ENCODE measurements at places on chromosomes 7 and 10.

- no peak for DNase-seq
Measured at GRCh38 chr10:20276127-20276979, 460.1 kb downstream of the PLXDC2 start.

- DNase-seq = no peak
Measured at GRCh38 chr7:132901241-132901640, 180.6 kb downstream of the CHCHD3 start.

DNA sequence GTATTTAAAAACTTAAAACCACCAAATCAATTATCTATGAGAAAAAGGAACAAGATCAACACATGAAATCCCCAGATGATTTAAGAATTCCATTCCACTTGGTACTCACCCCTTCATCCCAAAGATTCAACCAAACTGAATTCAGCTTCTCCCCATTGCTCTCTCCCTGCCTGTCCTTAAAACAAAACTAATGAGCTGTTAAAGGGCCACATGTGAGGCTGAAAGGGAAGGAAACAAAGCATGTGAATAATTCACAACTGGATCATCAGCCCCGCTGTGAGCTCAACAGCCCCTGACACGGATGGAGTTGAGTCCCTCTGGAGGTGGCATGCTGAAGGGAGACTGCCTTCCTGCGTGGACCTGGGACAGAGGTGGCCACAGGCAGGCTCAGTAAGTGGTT is 32.9 kb downstream of the VOPP1 start:
- no peak for DNase-seq

DNA sequence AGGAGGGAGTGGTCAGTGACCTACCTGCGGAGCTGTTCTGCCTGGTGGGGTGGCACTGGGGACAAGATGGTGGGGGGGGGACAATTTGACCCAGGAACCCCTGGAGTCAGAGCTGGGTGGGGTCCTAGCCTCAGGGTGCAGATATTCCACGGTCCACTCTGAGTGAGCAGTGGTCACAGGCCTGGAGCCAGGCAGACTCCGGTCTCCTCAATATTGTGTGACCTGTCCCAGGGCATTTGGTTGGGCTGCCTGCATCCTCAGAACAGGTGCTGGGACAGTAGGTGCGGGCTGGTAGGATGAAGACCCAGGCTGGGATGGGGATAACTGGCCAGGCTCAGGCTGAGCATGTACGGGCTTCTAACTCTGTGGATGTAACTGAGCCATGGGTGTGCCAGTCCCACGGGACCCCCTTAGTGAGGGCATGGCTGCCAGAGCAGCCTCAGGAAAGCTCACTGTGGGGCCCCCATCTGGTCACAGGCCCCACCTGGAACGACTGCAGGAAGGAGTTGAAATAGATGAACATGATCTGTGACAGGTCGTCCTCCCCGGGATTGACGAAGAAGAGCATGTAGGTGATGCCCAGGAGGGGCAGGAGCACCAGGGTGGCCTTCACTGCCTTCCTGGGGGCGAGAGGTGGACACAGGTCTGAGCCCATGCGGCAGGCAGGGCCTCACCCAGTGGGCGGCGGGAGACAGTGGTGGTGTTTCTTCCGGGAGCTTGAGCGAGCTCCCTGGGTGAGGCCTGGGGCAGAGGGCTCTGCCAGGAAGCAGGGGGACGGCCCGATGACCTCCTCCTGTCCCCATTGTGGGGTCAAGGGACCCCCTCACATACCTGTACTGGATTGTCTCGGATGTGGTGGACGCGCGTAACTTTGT is 26.9 kb downstream of the CRHR2 start:
- DNase-seq = no peak

- no peak for DNase-seq
Measured at GRCh38 chr10:132229096-132229495, 42.3 kb downstream of the DPYSL4 start.

DNA sequence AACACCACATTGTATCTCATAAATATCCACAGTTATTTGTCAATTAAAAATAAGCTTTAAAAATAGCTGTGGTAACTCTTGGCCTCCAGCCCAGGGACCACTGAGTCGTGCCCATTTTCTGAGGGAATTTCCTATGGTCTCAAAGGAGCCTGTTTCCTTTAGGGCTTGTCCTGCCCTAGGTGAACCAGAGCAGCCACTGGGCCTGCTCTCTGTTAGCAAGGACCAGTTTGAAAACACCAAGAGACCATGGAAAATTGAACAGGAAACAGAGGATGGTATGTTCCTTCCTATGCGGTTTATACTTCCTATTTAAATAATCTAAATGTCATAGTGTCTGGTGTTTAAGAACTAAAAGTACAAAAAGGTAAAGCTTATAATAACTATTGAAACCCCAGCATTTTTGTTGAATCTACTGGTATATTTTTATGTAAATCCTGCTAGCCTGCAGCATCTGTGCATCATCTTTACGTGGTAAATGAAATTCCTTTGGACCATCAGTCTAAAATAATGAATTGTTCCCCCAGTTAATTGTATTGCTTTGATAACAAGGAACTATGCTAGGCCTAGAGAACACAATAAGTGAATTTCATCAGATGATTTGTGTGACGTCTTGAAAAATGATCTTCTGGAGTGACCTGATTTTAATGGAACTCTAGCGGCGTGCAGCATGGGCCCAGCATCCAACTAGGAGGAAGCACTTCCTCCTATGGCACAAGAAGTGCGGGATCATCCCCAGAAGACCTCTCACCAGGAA is 333.7 kb downstream of the GFRA1 start:
- DNase-seq = no peak

GRCh38 chr7:98295467-98296192 is 14.1 kb downstream of the BRI3 start:
- DNase-seq = no peak

DNA sequence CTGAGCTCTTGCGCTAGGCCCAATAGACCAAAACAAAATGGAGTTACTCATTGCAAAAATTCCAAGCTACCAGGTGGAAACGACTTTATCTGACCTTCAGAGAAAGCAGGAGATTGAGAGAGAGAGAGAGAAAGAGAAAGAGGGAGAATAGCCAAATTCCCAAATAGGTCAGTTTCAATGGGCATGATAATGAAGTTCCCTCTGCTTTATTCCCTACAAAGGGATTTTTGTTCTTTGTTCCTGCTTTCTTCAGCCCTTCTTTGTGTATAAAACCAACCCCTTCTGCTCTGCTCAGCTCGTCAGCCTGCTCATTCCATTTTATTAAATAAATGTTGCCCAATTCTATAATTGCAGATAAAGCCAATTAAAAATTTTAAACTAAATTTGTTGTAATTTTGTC is 45.0 kb upstream of the GPR37 start:
- DNase-seq = no peak

DNA sequence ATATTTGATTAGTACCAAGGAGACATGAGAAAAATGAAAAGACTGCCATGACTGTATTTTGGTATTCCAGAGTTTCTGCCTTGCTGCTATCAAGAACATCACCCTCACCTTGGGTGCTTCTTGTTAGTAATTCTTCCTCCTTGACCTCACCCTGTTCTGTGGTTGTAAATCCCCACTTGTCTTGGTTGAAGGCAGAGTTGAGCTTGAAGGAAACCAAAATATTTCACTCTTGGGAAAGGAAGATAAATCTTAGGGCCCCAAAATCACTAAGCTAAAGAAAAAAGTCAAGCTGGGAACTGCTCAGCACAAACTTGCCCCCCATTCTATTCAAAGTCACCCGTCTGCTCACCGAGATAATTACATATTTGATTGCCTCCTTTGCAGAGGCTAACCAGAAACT is 20.6 kb upstream of the AKR1C3 start:
- no peak for DNase-seq

DNA sequence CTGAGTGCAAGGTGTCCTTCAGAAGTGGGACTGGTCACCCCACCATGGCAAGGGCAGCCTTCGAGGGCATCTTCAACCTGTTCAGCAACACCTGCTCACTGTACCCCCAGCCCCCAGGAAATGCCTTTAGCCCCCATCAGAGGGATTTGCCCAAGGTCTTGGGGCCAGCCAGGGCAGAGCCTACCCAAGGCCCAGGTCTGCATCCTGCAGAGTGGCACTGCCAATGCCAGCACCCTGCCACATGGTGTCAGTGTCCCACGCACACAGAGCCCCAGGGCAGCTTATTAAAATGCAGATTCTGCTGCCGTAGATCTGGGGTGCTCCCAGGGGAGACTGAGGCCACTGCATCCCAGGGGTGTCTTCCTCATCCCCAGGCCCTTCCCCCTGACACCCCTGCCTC is 106.2 kb upstream of the KCTD7 start:
- DNase-seq = no peak

DNA sequence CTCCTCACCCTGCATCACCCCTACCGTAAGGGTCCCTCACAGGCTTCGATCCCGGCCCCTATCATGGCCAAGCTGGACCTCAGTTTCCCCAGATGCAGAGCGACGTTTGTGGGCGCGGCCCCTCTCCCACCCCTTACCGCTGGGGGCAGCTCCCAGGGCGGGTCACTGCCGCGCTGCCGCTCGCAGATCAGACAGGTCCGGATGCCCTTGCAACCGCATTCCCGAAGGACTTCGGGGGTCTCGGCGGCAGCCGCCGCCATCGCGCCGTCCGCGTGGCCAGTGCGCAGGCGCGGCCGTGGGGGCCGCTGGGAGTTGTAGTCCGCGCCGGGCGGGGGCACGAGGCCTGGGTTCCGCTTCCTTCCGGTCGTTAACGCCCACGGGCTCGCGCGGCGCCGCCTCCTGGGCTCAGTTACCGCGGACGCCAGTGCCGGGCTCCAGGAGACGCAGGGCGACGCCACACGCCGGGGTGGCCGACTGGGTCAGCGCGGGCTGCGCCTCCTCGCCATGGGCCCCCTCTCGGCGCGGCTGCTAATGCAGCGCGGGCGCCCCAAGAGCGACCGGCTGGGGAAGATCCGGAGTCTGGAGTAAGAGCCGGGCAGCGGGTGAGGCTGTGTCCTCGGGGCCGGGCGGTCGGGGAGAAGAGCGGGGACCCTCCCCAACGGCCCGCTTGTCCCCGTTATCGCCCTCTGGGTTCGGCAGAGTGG is at the start of the genes ALKBH4 and LRWD1:
TSS of gene ALKBH4 (minus strand) at position 287 of the 704 bp plus-strand sequence. CDS start at position 260, 27 bp downstream.
TSS of gene LRWD1 (plus strand) at position 408 of the 704 bp plus-strand sequence. CDS start at position 505, 97 bp downstream.
- peak; percentile 90 for DNase-seq

- no peak for DNase-seq
Measured at GRCh38 chr7:64371116-64371515, 57.4 kb downstream of the ZNF736 start.

DNA sequence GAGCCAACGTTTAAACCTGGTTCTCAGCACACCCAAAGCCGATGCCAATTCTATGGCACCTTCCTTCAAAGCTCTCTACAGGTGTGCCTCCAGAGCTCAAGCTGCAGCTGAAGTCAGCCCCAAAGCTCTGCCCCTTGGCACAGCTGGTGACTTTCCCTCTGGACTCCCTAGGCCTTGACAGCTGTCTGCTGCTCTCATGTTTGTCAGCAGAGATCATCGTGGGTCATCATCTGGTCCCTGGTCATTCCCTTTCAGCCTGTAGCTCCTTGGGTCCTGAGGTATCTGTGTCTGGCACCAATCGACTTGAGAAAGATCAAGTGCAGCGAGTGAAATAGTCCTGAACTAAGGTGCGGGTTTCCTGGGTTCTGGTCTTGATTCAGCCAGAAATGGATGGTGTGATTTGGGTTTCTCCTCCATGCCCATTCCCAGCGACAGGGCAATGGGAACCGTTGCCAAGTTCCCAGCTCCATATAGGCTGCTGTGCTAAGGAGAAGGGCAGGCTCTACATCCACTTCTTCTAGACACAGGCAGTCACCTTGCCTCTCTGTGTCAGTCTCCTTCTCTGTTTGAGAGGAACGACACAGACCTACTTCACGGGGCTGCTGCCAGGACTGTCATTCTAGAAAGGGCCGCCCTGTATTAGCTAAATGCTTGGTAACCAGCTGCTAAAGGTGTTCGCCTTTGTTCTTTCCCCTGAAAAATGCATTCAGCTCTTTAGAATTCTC is 3.6 kb downstream of the PKD1L1 start:
- DNase-seq = no peak

DNA sequence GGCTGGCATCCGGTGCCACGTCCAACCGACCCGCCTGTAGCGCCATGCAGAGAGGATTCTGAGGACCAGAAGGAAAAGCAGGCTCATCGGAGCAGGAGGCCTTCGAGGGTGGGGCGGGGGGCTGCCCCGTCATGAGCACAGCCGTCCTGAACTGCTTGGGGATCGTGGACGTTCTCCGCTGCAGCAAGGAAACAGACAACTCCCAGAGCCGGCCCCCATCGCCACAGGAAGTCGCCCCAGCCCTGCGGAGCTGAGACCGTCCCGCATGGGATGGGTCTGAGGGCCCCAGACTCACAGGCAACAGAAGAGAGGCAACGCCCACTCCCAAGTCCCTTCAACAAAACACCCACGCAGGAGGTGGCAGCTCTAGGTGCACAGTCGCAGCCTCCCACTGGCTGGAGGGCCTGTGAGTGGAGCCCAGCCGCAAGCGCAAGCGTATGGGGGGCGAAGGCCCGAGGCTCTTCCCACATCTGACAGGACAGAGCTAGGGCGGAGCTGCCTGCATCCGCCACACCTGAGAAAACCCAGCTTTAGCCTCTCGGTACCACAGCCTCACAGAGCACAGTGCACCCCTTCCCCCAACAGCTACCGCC is 64.7 kb upstream of the TNRC18 start:
- DNase-seq = no peak

DNA sequence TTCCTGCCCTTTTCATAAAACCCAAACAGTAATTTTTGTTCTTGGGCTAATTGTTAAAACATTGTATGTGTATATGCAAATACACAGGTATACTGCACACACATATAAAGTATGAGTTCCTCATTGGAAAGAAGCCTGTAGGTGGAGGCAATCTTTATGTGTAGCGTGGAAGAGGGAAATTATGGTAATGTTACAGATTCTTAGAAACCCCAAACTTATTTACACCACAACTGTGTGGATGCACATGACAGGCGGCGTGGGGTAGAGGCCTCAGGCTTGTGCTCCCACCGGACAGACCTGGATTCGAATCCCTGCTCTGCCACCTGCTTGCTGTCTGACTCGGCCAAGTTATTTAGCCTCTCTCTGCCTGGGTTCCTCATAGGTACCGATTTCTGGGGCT is 223.0 kb downstream of the CELF2 start:
- no peak for DNase-seq

DNA sequence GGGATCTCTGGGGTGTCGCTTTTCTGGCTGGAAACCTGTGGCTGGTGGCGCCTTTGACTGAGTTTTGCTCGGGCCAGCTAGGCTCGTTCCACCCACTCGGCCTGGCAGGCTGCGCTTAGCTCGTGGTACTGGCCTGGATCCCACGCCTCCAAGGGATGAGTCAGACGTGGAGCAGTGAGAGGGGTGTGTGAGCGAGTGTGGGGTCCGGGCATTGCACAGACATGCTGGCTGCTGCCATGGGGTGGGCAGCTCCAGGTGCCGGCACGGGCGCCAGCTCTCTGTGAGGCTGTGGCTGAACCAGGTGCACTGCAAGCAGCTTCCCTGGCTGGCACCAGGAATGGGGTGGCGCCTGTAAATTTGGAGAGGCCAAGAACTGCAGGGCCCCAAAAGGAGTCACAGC is 63.1 kb upstream of the CACNA2D1 start:
- DNase-seq = no peak

- DNase-seq = no peak
Measured at GRCh38 chr7:1748839-1749173, 78.7 kb downstream of the ELFN1 start.

- DNase-seq = no peak
Measured at GRCh38 chr7:117045927-117046710, 92.8 kb downstream of the ST7 start.

Data from stimulated activated CD8-positive, alpha-beta memory T cell treated with anti-CD3 and anti-CD28 coated beads, Interleukin-2, amount 100 ng/mL, for 1 hour (primary cell).